ENCODE measurements at places on chromosomes 3 and 15.

- no peak for DNase-seq
Measured at GRCh38 chr15:89107984-89108383, 19.7 kb downstream of the ABHD2 start.

DNA sequence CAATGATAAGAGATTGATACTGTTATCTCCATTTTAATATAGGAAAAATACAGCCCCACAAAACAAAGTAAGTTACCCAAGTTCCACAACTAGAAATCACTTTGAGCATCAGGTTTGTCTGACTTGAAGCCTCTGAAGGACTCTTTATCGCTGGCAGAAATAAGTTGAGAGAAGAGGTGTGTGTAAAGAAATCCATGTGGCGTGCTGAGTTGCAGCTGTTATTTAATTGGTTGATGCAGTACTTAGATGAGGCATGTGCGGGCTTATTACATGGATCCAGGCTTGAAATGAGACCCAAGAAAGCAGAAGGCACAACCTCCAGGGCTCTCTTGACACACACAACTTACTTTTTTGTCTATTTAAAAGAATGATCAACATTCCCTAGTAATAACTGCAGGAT is 221.3 kb downstream of the PDZRN3 start:
- DNase-seq: no peak

- DNase-seq: no peak
Measured at GRCh38 chr3:85589145-85589544, 630.4 kb downstream of the CADM2 start.

- DNase-seq: no peak
Measured at GRCh38 chr3:57927916-57928315, 80.3 kb upstream of the FLNB start.

DNA sequence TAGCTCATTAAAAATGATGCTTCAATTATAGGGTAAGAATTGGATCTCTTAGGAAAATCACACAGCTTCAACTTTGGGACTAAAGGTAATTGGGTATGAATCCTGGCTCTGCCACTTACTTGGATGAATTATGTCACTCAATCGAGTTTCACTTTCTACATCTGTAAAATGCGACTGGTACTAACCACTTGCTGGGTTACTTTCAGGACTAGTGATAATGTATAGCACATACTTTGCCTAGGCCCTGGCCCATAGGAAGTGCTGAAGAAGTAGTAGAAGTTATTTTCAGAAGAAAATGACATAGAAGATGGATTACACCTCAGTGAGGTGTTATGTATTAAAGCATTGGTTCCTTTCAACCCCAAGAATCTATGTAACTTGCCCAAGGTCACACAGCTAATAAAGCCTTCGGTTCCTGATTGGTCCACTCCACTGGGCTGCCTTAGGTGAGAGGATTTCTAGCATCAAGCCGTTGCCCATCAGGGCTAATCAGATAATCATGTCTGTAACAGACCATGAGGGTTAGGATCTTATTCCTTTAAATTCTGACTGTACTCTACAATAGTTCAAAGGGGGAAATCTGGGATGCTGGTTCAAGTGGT is 29.4 kb upstream of the AP4E1 start:
- no peak for DNase-seq

- no peak for DNase-seq
Measured at GRCh38 chr15:83658430-83659416, 4.8 kb downstream of the ADAMTSL3 start.
